ENCODE measurements at places on chromosomes 7 and 10.

- DNase-seq: no peak
These were observed 23.0 kb downstream of the AMZ1 start for GRCh38 chr7:2710901-2711551.

GRCh38 chr7:112573302-112574039, 92.7 kb downstream of the LSMEM1 start:
- DNase-seq: peak; percentile 31

DNA sequence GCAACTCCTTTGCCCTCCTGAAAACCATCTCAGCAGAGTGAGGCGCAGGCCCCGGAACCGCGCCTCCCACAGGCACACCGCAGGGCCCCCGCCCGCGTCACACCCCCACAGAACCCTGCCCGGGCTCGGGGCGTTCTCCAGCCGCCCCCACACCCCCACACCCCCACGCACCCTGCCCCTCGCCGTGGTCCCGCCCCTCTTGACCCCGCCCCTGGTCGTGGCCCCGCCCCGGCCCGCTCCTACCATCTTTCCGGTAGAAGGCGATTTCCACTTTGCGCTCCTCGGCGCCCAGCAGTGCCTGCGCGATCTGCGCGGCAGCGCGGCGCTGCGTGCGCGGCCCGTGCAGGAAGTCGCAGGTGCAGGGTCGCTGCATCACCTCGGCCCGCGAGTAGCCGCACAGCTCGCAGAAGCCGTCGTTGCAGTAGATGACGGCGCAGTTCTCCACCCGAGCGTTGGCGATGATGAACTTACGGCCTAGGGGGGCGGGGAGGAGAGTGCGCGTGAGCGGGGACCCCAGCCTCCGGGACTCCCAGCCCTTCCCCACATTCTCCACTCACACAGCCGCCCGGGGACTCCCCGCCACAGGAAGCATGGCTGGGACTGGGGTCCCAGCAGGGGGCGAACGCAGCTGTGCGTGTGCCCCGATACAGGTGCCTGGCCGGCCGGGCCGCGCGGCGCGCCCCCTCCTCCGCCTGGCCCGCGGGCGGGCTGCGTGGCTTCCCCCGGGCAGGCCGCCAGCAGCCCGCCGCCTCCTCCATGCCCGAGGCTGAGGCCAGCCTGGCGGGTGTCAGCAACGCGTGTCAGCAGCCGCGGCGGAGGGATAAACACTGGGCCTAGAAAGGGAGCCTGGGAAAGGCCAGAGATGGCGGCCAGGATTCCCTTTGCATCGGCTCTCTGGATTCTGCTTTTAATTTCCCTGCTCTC, 3.4 kb downstream of the KCNH2 start:
- DNase-seq: peak; percentile 65

DNA sequence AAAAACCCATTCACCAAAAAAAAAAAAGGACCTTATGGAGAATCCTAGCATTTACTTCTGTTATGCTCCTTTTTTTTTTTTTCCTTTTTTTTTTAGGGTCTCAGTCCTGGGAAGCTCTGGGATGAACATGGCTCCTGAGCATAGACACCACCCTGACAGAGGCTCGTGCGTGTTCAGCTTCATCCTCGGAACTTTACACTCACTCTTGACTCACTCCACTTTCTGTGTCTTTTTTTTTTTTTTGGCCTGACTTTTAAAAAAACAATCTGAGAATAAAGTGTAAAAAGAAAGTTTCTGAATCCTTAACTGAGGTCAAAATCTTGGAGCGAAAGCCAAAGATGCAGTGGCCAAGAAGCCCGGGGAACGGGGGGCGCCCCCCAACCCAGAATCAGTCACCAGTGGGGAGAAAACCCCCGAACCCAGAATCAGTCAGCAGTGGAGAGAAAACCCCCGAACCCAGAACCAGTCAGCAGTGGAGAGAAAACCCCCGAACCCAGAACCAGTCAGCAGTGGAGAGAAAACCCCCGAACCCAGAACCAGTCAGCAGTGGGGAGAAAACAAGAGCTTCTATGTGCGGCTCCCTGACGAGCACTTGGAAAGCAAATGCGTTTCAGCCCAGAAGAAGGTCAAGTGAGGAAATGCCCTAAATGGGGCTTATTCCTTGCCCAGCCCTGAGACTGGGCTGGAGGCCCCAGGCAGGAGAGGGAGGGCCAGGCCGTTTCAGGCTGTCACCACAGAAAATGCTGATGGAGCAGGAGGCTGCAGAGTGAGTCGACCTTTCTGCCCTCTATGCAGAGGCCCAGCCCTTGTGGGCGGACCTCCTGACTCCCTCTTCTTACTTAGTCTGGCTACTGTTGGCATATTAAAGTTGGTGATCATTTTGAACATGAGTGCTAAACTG, 19.0 kb upstream of the PFKP start:
- DNase-seq: no peak

DNA sequence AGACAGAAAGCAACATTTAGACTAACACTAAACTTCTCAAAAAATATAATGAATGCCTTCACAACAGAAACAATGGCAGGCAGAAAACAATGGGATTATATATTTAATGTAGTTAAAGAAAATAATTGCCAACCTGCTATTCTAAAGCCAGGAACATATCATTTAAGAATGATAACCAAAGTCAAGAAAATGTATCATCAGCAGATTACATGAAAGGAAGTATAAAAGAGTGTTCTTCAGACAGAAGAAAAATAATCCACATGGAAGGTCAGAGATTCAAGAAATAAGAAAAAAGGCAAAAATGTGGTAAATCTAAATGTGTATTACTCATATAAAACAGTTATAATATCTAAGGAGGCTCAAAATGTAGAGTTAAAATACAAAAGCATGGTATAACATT, 98.1 kb downstream of the CYP26A1 start:
- no peak for DNase-seq

DNA sequence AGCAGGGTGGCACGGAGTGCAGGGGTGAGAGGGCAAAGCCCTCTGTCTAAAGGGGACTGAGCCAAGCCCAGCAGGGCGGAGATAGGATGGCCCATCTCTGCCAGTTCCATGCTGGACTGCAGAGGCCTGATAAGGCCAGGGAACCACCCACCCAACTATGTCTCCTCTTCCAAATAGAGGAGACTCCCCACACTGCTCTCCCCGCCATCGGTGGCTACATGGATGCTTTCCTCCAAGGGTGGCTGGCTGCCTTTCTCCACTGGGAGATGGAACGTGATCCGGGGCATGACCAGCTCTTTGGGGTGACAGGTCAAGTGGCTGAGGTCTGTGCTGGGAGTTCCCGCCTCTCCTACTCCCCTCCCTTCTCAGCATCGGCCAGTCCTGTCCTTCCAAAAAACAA, 58.1 kb upstream of the MXI1 start:
- no peak for DNase-seq

- DNase-seq: no peak
These were observed 81.3 kb downstream of the FOXL3 start for GRCh38 chr7:371119-371778.

- DNase-seq: no peak
These were observed 106.6 kb downstream of the ADCY1 start for GRCh38 chr7:45680776-45681175.

GRCh38 chr7:151838861-151839381, 38.0 kb downstream of the PRKAG2 start:
- no peak for DNase-seq

DNA sequence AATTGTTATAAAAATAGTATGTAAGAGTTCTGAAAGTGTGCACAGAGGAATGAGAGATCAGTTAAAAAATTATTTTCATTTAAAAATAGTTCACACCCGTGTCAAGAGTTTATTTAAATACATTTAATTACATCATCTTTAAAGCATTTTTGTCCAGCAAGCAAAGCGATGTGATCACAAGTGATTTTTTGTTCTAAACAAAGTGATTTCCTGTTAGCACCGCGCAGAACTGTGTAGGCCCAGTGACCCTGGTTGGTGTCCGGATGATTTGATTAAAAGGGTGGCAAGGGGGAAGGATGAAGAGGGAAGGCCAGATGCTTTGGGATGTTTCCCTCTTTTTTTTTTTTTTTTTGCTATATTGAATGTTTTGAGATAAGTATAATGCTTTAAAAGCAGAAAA, 227.8 kb upstream of the PITRM1 start:
- no peak for DNase-seq

DNA sequence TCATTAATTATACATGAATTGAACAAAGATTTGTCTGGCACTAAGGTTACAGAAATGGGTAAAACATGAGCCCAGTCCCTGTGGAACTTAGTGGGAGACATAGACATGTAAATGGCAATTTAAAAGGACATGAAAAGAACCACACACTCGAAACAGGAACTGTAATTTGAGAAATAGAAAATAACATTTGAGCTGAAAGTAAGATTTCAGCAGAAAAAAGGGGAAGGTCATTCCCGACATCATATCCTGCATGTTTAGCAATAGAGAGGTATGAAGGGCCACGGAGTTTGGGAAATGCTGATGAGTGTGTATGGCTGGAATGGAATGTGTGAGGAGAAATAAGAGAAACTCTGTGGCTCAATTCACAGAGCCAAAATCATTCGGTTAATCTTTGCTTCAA, 175.4 kb upstream of the AHR start:
- DNase-seq: no peak

GRCh38 chr10:92830478-92831389, 17.6 kb upstream of the EXOC6 start:
- DNase-seq: no peak

DNA sequence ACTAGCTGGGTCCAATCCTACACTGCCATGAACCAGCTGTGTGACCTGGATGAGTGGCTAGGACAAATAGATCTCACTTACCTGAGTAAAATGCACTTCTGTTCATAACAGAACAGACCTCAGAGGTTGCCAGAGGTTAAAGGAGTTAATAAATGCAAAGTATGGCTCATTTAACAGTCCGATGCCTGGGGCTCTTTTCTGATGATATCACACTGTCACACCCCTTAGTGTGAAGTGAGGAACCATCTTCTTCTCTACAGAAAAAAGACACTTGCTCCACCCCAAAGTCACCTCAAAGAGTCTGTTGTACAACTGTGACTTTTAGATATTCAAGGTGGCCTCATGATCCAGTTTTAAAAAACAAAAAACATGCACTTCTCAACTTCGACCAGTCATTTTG, 21.5 kb upstream of the TARP start:
- no peak for DNase-seq

- DNase-seq: no peak
These were observed 1.3 kb upstream of the BMI1 start for GRCh38 chr10:22319547-22319979.

DNA sequence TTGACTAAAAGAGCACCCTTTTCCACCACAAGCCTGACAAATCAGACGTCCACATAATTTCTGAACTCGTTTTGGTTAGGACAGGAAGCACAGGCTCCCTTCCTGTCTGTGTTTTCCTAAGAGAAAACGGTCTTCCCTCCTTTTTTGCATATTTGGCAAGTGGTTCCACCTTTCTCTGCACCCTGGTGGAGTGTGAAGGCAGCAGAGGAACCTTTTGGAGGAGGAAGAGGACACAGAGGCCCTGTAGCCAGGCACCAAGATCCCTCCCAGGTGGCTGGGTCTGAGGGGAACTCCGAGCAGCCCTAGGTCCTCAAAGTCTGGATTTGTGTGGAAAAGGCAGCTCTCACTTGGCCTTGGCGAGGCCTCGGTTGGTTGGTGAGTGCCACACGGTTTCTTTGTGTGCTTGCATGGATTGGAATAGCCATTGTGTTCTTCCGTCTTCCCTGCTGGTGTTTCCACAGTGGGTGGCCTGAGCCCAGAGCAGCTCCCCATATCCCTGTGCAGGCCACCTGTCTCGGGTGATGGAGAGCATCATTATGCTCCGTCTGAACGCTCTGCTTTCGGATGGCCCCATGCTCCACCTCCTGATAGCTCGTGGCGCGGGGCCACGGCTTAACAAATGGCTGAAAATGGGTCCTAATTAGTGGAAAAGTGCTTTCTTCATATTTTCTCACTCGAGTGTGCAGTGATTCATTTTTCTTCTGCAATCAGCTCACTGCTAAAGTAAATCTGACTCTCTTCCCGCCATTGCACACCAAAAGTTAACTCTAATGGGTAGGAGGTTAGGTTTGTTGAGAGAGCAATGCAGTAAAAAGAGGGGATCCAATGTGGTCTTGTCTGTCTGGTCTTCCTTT, 4.2 kb downstream of the IKZF1 start:
- no peak for DNase-seq

DNA sequence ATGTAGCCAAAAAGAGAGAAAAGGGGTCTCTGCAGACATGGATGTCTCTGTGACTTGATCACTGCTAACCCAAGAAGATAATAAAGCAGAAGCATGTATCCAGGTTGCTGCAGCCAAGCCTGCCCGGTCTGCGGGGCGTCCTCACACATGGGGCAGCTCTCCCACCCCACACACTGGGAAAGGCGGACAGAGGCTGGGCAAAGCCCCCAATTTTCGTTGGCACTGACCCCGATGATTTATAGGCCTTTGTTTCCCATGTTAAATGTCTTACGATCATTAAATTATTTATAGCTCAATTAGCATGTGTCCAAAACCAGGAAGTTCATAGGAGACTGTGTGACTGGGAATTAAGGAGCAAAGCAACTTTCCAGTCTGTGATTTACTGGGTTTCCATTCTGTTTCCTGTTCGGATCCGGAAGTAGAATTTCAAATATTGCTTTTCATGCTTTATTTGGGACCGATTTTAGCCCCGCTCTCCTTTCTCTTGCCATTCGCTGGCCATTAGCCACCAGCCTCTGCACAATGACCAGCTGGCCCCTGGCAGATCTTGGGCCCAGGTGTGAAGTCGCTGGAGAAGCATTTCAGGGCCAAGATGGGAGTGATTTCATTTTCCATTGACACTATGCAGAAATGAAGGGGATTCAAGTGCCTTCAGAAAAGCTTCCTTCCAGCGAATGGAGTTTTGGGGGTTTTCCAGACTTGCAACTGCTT, 91.6 kb downstream of the EGFR start:
- DNase-seq: no peak

- no peak for DNase-seq
These were observed 464.0 kb upstream of the ZMIZ1 start for GRCh38 chr10:78604721-78605120.

DNA sequence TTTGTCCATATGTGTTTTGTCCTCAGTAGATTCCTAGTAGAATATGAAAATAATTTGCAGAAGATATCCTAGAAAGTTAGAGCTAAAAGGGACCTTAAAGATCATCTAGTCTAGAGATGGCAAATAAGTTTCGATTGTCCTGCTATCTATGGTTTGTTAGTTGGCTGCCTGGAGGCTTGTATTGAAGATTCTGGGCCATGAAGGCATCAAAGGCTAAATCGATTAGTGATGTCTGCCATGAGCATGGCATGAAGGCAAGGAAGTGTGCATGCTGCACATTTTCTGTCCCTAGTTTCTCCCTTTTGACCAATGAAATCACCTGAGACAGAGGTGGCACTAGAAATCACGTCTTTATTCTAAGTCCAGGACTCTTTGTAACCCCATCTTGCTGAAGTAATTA, 553.8 kb upstream of the GALNT17 start:
- DNase-seq: no peak

DNA sequence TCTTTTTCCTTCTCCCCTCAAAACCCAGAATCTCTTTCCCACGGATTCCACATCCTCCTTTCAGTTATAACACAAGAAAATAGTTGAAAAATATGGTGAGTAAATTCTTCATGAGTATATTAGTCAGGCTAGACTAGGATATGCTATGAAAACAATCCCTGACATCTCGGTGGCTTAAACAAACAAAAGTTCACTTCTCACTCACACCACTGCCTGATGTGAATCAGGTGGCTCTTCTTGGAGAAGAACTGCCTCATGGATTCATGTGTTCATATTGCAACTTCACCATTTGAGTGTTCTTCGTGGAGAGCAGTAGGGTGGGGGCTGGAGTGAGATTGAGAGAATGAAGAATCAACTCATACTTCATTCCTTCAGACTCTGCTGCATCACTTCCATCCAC, 204.1 kb downstream of the PHF14 start:
- no peak for DNase-seq

Measured in NCI-H2029 treated with DMSO at 0.1 percent for 48 hours (cell line).